Adipocyte (in vitro differentiated cells): ENCODE measurements at places on chromosomes 12 and 14.
A peak's percentile ranks its signal among the peaks of the same experiment; 100 is the strongest.

GRCh38 chr14:103480595-103480994 is 42.0 kb downstream of the CKB start:
- no peak for DNase-seq

DNA sequence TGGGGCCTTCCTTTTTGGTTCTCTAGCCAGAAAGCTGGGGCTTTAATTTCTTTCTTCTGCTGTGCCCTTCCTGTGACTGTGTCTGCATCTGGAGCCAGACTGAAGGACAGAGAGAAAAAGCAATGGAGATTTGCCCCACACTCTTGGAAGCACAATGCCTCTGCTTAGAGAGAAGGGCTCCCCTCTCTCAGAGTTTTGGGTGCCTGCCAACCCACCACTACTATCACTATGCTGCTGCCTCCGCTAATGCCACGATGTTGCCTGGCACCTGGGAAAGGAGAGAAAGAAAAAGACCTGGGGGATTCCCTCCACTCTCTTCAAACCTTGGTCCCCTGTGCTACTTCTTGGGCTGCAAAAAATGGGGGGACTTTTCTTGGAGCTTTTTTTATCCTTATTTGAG is 52.6 kb downstream of the TMEM260 start:
- DNase-seq = no peak

DNA sequence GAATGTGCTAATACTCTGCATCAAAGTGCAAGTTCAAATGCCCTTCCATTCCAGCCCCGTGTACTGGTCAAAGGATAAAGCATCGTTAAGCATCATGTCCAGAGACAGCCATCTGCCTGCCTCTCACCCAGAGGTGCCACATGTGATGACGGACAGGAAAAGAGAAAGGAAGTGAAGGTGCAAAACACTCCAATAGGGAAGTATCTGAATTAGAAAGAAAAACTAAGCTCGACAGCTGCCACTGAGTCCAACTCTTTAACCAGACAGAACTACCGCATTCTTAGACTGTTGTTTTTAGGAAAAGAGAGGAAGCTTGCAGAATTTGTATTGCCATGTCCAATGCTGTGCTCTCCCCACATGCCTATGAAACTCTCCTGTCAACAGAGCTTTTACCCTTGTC is 465.0 kb upstream of the SOX5 start:
- DNase-seq = no peak

GRCh38 chr12:57188090-57188425 is 28.5 kb upstream of the NXPH4 start:
- DNase-seq = no peak

- DNase-seq = no peak
Observed at GRCh38 chr12:40240779-40241178, 16.0 kb downstream of the LRRK2 start.

GRCh38 chr12:76919383-76920171 is 40.8 kb upstream of the CSRP2 start:
- DNase-seq = no peak

DNA sequence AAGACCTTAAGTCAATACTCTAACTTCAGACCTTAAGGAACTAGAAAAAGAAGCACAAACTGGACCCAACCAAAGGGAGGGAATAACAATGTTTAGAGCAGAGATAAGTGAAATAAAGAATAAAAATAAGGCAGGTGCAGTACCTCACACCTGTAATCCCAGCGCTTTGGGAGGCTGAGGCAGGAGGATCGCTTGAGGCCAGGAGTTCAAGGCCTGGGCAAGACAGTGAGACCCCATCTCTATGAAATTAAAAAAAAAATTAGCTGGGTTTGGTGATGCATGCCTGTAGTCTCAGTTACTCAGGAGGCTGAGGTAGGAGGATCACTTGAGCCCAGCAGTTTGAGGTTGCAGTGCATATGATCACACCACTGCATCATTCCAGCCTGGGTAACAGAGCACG is 9.1 kb downstream of the TFCP2 start:
- no peak for DNase-seq

DNA sequence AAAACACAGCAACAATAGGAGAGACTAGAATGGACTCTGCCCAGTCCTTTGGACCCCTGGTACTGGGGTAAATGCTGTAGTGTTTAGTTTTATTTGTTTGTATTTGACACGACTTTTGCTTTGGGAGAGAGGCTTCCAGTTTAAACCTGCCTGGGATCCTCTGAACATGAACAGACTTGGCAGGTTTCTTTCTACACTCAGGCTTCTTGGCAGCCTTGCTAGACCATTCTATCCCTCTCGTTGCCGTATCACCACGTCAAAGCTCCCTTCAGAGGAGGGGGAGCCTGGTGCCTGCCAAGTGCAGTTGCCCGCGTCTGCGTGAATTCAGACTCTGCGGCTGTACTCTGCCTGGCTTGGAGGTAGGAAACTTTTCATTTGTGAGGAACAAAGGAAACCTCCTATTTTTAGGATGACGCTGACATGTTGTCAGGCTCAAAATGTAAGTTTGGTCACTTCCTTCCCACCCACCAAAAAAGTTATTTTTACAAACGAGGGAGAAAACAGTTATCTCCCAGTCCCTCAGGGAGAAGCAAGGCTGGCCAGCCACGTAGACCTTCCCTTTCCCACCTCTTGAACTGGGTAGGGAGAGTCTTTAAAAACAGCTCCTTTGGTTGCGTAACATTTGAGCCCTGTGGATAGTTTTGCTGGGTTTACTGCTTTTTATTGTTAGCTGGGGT is 25.9 kb downstream of the CD9 start:
- DNase-seq = peak; percentile 55

DNA sequence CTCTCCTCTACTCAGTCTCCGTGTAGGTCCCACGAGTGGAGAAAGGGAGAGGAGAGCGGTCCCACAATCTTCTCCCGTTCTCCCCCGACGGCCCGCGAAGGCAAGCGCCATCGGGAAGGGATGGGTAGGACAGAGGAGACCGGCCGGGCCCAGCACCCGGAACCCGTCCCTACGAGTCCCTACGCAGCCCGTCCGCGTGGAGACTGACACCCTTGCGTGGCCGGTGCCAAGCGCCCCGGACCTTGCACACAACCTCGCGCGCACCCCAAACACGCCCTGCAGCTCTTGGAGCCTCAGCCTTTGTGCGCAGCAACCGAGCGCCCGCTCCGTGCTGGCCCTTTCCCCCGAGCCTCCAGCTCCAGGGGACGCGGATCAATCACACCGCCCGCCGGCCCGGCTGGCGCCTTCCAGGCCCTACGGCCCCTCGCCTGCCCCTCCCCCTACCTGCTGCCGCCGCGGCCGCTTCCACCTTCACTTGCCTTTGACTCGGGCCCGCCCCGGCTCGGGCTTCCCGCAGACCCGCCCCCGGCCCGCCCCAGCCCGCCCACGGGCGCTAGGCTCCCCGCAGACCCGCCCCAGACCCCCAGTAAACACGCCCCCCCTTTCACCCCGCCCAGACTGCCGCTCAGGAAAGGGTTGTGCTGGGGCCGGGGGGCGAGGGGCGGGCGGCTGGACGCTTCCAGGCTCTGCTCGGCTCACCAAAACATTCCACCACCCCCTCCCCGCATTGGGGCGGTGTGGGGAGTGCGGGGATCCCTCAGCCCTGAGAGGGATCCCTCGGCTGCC is at the start of gene NDRG2:
NDRG2 (minus strand) TSS at position 477 of the 786 bp plus-strand sequence. CDS start 1,746 bp downstream, outside the sequence.
- peak; percentile 62 for DNase-seq

GRCh38 chr14:53430870-53431269 is 277.7 kb upstream of the DDHD1 start:
- no peak for DNase-seq

GRCh38 chr14:105292826-105293711 is 7.7 kb downstream of the BRF1 start:
- DNase-seq = no peak

DNA sequence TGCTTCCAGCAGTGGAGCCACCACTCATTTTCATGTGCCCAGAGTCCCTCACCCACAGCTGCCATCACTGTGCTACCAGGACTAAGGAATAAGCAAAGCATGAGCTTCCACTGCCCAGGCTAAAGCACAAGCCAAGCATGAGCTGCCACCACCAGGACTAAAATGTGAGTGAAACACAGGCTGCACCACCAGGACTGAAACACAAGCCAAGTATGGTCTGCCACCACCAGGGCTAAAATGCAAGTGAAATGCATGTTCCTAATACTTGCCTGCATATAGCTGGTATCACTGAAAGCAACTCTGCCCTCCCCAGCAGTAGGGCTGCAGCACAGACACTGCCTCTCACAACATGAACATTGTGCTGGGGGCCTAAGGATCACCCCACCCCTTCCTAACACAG is 30.0 kb downstream of the CEP83 start:
- DNase-seq = no peak

GRCh38 chr12:6813363-6813762 is 8.3 kb upstream of the GPR162 start:
- DNase-seq = no peak

- DNase-seq = peak; percentile 95
Observed at GRCh38 chr12:79407671-79408622, 282.8 kb downstream of the PAWR start.

- no peak for DNase-seq
Observed at GRCh38 chr14:99181804-99182520, 90.0 kb downstream of the BCL11B start.

DNA sequence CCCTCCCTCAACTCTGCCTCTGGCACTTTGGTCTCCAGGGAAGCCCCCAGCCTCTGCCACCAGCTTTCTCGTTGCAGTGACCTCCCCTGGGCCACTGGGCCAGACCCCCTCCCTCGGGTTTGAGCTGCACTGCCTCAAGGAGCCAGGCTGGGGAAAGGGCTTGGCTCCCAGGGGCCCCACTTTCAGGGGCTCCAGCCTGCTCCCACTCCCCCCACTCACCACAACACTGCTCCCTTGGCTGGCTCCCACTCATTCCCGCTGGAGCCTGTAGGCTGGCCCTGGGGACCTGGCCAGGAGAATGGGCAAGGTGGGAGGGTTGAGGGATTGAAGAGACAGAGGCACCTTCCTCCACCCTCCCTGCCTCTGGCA is 19.3 kb upstream of the KIF26A start:
- no peak for DNase-seq

- no peak for DNase-seq
Observed at GRCh38 chr12:125070661-125071390, 5.6 kb downstream of the AACS start.

DNA sequence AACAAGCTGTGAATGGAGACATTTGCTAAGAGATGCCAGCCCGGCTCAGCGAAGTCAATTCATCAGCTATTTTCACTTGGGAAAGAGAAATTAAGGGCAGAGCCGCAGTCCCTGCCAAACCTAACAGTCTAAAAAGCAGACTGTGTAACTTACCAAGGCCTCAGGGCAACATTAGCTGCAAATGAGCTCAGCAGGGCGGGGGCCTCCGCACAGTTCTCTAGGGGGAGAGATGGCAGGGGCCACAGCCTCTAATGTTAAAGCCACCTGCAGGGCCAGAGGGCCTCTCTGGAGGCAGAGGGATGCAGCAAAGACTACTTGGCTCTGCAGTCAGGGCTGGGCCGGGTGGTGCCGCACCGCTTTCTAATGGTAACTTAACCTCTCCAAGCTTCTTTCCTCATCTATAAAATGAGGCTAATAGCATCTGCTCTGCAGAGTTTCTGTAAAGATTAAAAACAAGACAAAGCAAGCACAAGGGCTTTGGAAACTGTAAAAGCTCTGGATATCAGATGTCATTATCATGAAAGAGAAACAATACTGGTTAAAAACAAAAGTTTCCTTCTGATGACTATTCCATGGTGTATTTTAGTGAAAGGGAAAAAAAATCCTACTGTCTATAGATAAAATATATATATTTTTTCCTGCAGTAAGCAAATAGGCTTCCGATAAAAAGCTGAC is 13.4 kb upstream of the GPRC5A start:
- DNase-seq = peak; percentile 35

DNA sequence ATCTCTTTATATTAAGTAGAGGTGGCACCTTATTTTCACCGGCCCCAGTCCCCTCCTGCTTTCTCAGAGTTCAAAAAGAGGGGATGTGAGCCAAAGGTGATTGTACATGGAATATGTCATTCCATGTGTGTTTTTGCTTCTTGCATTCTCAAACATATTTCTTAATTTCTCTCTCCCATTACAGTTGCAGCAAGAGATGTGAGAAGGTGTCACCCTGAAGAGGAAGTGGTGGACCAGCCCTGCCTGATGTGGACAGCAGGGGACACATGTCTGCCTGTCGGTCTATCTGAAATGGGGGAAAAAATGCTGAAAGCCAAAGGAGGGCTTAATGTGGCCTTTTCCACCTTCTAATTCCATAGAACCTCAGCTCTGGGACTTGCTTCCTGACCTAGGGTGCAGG is 1.9 kb upstream of the FOXN3 start:
- DNase-seq = no peak

- DNase-seq = no peak
Observed at GRCh38 chr12:1662761-1663439, 28.0 kb upstream of the ADIPOR2 start.

GRCh38 chr12:122839907-122840554 is 4.8 kb downstream of the HIP1R start:
- DNase-seq = no peak

GRCh38 chr14:46259536-46259935 is 392.0 kb downstream of the RPL10L start:
- DNase-seq = no peak

- DNase-seq = no peak
Observed at GRCh38 chr12:129765719-129766118, 138.1 kb downstream of the TMEM132D start.

DNA sequence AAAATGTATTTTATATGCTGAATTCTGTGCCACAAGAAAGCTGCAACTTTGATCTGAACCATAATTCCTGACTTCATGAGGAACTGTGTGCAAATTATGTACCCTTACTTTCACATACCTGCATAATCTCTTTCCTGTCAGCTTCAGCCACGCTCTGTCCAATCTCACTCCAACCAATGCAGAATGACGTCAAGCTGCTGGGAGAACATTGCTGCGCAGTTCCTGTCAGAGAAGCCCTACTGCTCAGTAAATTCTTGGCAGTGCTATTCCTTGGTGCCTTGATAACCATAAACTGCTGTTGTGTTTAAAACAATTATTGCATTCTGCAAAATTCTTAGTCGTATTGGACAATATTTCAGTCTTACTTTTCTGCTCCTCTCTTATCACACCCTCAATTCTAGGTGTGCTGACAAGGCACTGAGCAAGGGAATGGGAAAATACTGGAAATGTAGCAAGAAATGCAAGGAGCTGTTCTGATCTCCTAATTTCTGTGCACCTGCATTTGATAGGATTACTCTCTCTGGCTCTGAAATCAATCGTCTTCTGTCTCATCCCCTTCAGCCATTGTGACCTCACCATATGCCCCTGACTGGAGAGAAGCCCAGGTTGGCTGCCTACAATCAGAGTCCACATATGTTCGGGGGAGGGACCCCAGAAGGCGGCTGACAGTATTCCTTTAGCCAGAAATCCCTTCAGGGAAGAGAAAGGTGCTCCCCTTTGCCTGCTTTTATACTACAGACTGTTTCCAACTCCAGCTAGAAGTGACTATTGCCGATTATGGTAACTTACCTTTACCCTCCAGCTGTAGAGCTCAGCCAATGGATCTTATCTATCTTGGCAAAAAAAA is 274.9 kb upstream of the NOVA1 start:
- DNase-seq = peak; percentile 8

- no peak for DNase-seq
Observed at GRCh38 chr12:54716261-54716660, 68.1 kb upstream of the DCD start.
